ENCODE measurements at places on chromosomes 12 and 14.

DNA sequence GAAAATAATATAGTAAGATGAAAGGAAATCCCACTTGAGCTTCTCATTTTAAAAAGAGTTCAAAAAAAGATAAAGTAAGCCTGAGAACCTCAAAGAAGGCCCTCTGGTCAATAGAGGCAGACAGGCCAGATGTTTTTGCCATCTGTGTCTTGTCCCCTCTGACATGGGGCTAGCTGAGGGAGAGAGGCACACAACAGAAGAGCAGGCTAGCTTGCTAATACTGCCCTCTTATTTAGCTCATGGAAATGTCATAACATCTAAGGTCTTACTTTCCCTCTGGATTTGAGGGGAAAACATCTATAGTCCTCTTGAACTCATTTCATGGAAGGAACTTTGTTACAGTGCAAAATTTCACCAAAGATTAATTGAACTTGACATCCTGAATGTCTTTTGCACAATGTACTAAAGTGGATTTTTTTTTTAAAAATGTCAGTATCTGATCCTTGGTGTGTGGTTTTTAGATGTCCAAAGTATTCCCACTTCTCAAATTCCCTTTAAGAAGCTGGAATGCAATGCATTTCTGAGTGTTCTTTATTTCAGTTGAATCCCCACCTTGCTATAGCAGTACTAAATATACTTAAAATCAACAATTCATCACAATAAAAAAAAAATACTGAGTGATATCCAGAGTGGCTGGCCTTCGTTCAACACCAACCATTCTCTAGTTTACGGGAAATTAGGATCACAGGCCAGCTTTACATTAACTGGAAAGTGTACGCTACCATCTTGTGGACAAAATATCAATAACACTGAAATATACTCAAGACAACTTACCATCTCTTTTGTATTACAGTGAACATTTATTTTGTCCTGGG lies 176.7 kb downstream of the PAH start:
- DNase-seq: no peak

DNA sequence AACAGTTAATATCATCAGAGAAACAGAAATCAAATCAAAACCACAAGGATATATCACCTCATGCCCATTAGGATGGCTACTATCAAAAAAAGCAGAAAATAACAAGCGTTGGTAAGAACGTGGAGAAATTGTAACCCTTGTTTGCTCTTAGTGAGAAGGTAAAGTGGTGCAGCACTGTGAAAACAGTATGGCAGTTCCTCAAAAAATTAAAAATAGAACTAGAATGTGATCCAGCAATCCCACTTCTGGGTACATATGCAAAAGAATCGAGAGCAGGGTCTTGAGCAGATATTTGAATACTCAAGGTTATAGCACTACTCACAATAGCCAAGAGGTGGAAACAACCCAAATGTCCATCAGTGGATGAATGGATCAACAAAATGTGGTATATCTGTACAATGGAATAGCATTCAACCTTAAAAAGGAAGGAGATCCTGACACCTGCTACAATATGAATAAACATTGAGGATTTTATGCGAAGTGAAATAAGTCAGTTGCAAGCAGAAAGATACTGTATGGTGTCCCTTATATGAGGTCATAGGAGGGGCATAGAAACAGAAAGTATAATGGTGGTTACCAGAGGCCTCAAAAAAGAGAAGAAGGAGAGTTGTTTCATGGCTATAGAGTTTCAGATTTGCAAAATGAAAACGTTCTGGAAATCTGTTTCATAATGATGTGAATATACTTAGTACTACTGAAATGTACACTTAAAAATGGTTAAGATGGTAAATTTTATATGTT lies 131.0 kb upstream of the EEA1 start:
- DNase-seq: no peak

- DNase-seq: no peak
These were observed 191.5 kb downstream of the SYT1 start for GRCh38 chr12:79055926-79056674.

DNA sequence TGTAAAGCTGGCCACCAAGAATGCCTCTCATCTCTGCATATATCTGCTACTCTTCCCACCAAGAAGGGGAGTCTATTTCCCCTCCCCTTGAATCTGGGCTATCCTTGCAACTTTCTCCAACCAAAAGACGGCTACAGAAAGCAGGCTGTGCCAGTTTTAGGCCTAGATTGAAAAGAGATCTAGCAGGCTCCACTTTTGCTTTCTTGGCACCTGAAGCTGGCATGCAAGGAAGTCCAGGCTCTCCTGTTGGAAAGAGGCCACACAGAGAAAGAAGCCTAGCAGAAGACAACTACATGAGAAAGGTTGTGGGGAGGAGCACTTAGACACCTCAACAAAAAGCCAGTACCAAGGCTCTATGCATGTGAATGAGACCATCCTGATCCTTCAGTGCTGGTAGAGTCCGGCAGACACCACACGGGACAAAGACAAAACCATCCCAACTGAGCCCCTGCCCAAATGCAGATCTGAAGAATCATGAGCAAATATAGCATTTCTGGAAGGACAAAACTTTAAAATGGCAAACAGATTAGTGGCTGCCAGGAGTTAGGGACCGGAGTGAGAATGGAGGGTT lies 68.0 kb downstream of the SPPL3 start:
- DNase-seq: no peak

- DNase-seq: no peak
These were observed 53.5 kb downstream of the DGLUCY start for GRCh38 chr14:91167380-91167770.

- DNase-seq: peak; percentile 40
These were observed 944 bp downstream of the CCND2 start for GRCh38 chr12:4274396-4275015.

- no peak for DNase-seq
These were observed 49.9 kb downstream of the CATSPERB start for GRCh38 chr14:91681893-91682563.

DNA sequence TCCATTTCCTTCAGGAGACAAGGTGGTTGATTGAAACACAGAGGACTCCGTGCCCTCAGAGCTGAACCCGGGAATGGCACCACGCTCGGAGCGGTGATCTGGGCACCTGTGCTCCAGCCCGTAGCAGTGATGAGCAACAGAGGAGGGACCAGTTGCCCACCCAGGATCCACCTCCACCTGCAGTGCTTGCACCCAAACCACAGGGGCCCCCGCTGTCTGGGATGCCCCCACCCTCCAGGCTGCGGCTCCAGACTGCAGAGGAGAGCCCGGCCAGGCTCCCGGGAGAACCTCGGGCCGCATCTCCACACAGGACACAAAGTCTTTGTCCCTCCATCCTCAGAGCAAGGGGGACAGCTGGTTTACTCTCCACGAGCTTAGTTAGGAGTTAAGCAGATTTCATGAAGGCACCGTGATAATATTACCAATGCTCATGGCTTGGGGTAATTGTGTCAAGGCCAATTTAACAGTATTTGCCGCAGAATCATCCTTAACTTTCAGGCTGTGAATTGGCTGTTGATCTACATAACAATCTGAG lies 100.6 kb downstream of the TNFAIP2 start:
- no peak for DNase-seq

GRCh38 chr12:45742590-45742989 lies 13.1 kb downstream of the ARID2 start:
- no peak for DNase-seq

GRCh38 chr12:121582583-121583333 lies 1.9 kb upstream of the KDM2B start:
- no peak for DNase-seq

DNA sequence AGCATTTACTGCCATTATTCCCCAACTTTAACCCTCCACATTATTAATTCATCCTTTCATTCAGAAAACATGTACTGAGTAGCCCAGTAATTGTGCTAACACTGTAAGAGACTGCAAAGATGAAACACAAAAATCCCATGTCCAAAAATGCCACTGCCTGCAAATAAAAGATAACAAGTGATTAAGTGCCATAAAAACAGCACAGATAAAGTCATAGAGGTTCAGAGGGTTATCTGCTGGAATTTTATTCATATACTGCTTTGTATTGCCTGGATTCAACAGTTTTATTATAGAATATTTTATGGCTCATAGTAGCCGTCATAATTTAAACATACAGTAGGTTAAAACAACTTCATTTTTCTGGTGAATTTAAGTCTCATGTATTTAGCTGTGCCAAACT lies 177.9 kb downstream of the KICS2 start:
- no peak for DNase-seq

DNA sequence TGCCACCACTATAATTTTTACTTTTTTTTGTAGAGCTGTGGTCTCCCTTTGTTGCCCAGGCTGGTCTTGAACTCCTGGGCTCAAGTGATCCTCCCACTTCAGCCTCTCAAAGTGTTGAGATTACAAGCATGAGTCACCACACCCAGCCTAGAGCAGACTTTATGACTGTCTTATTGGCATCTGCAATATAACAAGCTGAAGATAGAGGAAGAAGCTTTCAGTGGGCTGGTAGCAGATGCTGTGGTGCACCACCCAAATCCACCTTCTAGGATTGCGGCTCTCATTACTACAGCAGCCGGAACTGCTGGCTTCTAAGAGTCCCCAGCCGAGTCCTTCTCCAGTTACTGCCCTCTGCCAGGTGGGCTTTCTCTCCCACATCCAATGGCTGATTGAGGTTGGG lies 7.6 kb upstream of the STK38L start:
- no peak for DNase-seq

- DNase-seq: no peak
These were observed 7.8 kb downstream of the FOXA1 start for GRCh38 chr14:37587131-37587803.

GRCh38 chr12:104591257-104591885 lies 134.6 kb downstream of the CHST11 start:
- DNase-seq: no peak

GRCh38 chr12:69254046-69254445 lies 14.7 kb downstream of the CPSF6 start:
- peak; percentile 67 for DNase-seq

GRCh38 chr14:90506748-90507147 lies 109.9 kb downstream of the CALM1 start:
- no peak for DNase-seq

- DNase-seq: no peak
These were observed 4.2 kb upstream of the AMN1 start for GRCh38 chr12:31732926-31733548.

DNA sequence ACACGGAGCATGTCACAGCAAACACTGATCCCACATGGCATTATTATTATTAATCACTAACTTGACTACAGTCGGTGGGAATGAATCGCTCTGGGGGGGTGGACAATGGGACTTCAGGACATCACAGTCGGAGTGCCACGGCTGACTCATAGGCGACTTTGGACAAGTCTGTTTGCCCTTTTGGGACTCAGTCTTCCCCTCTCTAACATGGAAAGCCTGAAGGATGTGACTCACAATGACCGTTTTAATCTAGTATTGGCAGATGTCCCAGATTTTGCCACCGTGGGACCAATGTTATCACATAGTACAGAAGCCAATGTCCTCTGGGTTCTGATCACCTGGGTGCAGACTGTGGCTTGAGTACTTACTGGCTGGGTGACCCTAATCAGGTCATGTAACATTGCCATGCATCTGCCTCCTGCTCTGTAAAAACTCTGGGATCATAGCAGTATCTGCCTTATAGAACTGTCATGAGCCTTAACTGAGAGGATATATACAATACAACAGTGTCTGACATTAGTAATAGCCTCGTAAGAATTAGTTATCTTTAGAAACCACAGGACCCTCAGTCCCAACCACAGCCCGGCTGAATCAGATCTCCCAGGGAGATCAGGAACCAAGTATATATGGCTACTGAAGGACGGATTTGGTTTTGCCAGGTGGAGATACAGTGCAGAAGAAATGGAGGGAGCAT lies 362.6 kb downstream of the BCL11B start:
- no peak for DNase-seq

DNA sequence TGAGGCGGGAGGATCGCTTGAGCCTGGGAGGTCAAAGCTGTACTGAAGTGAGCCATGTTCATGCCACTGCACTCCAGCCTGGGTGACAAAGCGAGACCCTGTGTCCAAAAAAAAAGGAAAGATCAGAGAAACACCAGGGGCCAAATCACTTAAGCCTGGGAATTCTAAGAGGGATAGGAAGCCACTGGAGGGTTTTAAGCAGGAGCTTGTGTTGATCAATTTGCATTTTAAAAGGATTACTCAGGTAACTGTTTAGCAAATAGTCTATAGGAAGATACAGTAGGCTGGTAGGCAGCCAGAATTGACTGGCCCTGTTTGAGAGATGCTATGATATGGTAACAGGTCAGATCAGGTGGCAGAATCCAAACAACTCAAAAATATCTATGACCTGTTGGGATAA lies 162.7 kb downstream of the SPTSSA start:
- DNase-seq: no peak

DNA sequence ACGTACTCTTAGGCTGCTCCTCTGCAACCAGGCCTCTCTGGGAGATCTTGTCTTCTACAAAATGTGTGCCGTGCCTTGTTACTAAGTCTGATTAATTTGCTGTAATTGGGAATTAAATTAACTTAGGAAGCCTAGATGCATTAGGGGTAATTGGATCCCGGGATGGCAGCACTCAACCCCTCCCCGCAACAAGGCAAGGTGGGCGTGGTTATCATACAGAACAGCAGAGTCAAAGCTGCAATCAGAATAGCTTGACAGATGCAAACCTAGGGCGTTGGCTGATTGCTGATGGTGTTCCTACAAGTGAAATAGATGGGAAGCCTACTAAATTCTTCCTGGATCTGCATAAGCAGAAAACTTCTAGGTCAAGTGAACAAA lies 34.5 kb upstream of the NFYB start:
- DNase-seq: no peak

DNA sequence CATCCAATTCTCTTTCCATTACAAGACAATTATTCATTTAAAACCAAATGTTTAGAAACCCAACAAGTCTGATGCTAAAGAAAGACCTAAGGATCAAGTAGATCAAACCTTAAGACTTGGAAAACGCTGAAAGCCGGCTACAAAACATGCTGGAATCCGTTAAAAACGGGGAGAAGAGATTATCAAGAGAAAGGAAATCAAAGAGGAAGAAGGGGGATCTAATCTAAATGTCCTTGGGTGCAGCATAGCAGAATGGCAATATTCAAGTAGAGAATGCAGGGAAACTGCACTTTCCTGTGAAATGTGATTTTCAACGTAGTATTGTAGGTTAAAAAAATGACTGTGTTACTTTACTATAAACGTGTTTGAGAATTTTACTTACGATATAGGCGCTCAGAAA lies 1.3 kb downstream of the PPP1R13B start:
- no peak for DNase-seq

DNA sequence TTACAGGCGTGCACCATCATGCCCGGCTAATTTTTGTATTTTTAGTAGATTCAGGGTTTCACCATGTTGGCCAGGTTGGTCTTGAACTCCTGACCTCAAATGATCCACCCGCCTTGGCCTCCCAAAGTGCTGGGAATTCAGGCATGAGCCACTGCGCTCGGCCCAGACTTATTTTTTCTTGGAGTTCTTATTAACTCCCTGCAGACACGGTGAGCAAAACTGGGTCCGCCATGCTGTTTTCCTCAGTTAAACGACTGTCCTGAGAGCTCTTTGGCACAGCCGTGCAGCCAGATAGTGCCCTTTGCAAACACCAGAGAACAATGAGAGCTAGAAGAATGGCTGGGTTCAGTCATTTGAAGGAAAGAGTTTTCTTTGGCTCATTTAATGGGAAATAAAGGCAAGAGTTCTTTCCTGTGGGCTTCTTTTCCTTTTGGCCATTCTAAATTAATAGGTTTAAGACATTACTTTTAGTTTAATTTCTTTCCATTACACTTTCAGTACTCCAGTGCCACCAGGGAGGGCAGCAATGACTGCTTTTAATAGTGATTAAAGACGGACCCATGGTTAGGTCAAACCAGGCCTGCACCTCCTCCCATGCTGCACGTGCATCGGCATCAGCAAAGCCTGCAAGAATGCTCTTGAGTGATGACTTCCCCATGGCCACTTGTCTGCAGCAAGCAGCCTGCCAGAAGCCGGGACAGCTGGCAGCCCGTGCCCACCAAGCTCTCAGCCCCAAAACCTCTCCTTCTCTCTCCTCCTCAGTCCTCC lies 60.7 kb downstream of the VCPKMT start:
- no peak for DNase-seq

All from CD4-positive, alpha-beta memory T cell (primary cell).